ENCODE measurements at places on chromosomes 6 and 20.

GRCh38 chr6:107989166-107990094 is 31.4 kb upstream of the SEC63 start:
- no peak for DNase-seq

GRCh38 chr6:77568570-77568969 is 84.3 kb upstream of the MEI4 start:
- no peak for DNase-seq

- DNase-seq: no peak
Measured at GRCh38 chr6:101401792-101402621, 8.5 kb downstream of the GRIK2 start.

DNA sequence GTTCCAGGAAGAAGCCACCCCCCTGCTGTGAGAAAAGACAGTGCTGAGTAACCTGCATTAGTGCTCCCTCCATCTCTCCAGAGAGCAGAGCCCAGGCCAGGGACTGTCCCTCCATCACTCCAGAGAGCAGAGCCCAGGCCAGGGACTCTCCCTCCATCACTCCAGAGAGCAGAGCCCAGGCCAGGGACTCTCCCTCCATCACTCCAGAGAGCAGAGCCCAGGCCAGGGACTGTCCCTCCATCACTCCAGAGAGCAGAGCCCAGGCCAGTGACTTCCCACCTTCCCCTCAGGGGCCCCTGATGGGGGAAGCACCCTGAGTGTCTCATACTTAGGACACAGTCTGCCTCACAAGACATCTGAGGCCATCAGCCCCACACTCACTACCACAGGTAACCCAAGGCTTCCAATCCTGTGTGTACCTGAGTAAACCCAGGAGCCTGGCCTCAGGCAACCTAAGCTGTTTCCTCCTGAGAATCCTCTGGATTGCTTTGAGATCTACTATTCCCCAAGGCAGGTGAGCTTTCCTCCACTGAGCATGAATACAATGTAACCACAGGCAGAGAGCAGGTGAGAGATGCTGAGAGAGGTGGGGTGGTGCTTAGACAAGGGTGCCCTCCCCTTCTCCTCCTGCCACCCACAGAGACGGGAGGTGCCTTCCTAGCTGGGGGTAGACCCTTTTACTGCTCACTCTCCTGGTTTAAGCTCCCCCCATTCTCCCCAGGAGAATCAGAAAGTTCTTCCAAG is 4.9 kb downstream of the TBXT start:
- no peak for DNase-seq

DNA sequence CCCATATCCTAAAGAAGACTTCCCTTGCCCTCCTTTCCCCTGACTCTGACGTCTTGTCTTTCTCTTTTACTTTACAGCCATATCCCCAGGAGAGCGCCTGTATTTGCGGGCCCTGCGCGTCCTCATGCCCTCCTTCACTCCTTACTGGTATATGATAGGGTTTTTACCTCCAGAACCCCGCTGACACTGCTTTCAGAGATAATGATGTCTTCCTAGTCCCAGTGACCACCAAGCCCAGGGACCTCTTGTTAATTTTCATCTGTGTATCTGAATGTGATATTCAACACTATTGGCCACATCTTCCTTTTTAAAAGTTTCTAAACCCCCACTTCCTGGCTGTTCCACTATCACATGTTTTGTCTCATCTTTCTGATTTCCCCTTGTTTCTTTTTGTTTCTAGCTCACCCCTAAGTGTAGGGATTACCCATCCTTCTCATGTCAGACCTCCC is 102.0 kb downstream of the HIVEP1 start:
- DNase-seq: no peak

- no peak for DNase-seq
Measured at GRCh38 chr6:6946206-6947155, 161.3 kb upstream of the RREB1 start.

DNA sequence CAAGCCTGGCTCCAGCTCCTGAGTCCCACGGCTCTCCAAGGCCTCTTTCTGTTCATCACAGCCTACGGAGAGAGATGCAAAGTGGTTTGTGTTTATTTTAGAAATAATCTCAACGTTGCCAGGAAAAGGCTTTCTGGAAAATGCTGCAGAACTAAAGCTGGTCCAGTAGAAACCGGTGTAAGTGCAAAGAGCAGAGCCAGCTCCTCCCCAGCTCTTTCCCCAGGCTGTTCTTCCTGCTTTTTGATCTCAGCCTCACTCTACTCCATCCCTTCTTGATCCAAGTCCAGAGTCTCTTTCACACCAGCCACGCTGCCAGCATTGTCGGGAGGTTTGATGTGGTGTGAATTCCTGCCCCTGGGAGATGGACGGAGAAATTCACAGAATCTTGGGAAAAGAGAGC is 69.8 kb downstream of the TMEM170B start:
- no peak for DNase-seq

DNA sequence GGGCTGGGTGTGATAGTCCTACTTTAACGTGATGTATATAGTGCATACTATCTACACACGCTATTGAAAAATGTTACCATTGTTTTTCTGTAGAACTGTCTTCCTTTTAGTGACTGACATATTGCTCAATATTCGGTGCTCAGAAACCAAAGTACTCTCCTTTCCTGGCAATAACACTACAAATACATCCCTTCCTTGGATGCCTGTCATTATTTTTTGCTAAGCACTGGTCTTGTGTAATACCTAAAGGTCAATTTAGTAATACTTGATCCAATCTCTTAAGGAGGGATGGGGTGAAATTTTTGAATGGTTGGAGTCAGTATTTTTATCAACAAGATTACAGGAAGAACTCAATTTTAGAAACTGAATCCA is 23.9 kb downstream of the CNR1 start:
- no peak for DNase-seq

DNA sequence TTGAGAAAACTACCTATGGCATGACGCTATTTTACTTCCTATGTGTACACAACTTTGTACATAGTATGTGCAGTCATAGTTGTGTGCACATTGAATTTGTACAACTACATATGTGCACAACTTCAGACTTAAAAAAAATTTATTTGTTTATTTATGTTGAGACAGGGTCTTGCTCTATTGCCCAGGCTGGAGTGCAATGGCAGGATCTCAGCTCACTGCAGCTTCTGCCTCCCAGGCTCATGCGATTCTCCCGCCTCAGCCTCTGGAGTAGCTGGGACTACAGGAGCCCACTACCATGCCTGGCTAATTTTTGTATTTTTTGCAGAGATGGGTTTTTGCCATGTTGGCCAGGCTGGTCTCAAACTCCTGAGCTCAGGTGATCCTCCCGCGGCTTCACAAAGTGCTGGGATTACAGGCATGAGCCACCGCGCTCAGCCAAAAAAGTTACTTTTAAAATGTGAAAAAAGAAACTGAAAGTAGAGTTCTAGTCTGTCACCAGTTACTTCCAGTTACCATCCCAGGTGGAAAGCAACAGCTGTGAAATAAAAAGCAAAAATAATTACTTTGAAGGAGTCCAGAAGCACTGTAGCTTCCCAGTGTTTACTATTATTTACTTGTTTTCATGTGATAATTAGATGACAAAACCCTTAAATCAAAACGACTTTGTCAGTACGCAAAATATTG is 1.7 kb upstream of the ZKSCAN8 start:
- DNase-seq: no peak

- DNase-seq: no peak
Measured at GRCh38 chr20:49446808-49447207, 35.7 kb downstream of the KCNB1 start.

DNA sequence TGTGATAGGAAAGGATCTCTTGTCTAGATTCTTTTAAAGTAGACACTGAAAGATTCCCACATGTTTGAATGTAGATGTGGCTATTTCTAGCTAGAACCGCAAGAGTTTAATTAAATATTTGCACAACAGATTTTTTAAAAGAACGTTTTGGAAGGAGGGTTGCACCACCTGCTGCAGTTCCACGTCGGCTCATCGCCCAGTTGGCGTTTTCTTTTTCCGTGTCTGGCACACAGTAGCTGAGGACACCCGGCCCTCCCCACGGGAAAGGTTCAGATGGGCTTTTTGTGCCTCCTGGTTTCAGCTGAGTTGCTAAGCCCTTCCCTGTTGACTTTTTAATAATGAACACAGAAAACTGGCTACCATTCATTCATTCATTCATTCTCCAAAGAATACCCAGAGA is 41.8 kb upstream of the DOK5 start:
- DNase-seq: no peak

DNA sequence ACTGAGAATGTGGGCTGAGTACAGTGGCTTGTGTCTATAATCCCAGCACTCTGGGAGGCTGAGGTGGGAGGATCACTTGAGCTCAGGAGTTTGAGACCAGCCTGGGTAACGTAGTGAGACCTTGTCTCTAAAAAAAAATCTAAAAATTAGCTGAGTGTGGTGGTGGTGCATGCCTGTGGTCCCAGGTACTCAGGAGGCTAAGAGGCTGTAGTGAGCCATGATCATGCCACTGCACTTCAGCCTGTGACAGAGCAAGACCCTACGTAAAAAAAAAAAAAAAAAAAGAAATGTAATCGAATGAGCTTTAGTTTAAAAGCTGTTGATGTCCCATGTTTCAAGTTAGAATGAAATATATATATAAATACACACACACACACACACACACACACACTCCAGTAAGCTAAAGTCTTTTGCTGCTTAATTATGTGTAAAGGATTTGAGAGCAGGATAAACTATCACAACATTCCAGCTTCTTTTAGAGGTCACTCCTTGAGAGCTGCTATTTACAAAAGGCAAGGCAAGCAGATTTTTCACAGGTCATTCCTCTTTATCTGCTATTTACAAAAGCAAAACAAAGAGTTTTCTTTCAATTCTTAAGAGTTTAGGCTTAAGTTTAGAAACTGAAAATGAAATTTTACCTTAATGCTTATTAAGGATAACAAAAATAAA is 4.7 kb upstream of the MICAL1 start:
- no peak for DNase-seq

DNA sequence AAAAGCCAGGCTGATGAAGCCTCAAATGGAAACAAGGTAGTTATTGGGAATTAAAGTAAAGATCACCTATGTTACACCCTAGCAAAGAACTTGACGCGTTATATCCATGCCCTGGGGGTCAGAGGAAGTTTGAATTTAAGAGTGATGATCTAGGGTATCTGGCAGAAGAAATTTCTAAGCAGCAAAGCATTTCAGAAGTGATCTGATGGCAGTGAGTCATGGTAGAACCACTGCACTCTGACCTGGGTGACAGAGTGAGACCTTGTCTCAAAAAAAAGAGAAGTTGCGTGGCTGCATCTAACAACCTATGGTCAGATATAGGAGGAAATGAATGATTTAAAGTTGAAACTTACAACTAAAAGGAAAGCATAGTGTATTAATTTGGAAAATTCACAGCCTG is 45.2 kb downstream of the SCP2D1 start:
- DNase-seq: no peak

- DNase-seq: no peak
Measured at GRCh38 chr6:130760006-130760405, 67.2 kb upstream of the SMLR1 start.

- no peak for DNase-seq
Measured at GRCh38 chr6:1386038-1386709, 3.2 kb upstream of the FOXF2 start.

GRCh38 chr6:14934013-14934412 is 311.9 kb upstream of the JARID2 start:
- DNase-seq: no peak

DNA sequence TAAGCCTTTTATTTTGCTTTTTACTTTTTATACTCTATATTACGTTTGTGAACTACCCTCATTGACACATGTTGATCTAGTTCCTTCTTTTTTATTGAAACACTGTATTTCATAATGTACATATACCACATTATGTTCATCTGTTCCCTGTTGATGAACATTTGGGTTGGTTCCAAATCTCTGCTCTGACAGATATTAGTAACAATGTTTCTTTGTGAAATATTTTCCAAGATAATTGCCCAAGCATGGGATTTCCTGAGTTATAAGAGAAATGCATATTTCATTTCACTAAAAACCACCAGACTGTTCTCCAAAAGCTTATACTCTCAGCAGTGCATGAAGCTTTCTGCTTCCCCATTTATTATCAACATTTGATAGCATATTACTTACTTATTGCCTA is 44.2 kb upstream of the TNFRSF21 start:
- peak; percentile 2 for DNase-seq

GRCh38 chr6:93701526-93701925 is 282.2 kb upstream of the EPHA7 start:
- DNase-seq: no peak

DNA sequence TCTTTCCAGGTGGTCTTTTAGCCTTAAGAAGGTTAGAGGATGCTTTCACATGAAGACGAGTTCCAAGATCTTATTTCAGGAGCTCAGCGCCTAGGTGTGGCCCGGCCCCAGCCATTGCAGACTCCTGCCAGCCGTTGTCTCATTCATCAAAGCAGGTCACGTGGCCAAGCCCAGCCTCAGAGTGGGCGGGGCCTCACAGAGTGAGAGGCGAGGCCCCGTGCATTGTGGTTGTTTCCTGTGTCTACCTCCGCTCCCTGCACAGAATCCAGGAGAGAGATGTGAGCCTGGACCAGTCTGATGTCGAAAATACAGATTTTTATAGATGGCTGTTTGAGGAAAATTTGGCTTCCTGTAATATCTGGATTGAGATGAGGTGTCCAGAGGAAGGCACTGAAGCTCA is 49.2 kb upstream of the CST5 start:
- peak; percentile 38 for DNase-seq

GRCh38 chr6:100790084-100790483 is 91.0 kb downstream of the ASCC3 start:
- DNase-seq: no peak

GRCh38 chr6:34839666-34840352 is 47.9 kb downstream of the BLTP3A start:
- no peak for DNase-seq

- DNase-seq: no peak
Measured at GRCh38 chr6:11251553-11252360, 19.3 kb upstream of the NEDD9 start.

DNA sequence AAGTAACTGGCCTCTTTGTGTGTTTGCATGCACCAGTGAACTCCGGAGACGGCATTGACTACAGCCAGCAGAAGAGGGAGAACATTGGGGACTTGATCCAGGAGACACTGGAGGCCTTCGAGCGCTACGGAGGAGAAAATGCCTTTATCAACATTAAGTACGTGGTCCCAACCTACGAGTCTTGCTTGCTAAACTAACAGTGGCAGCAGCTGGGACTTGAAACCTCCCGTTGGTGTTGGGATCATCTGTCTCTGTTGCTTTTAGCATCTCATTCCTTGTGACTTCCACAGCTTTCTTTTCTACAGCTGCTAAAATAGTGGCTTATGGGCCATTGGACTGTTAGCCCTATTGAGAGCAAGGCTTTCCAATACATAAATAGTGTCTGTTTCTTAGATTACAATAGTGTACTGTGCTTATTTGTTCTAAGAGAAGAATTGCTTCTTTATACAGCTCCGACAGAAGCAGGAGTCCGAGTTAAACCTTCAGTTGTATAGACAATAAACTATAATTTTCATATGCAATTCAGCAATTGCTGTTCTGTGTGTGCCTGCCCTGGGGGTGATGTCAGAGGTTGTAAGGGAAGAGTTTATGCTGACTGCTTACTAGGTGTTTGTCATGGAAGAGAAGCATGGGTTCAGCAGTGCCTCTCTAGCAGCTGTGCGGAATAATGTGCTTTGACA is 99.6 kb upstream of the QKI start:
- no peak for DNase-seq

- DNase-seq: no peak
Measured at GRCh38 chr20:45325371-45325770, 17.3 kb upstream of the MATN4 start.

- DNase-seq: no peak
Measured at GRCh38 chr6:3227363-3228045, at the start of gene TUBB2B. Gene TUBB2B (minus strand): TSS chr6:3227653. CDS start chr6:3227543, 110 bp downstream.

- no peak for DNase-seq
Measured at GRCh38 chr20:37673444-37673843, 20.4 kb upstream of the CTNNBL1 start.

Data from CD4-positive, alpha-beta T cell treated with Interleukin-2 at 100 ng/mL for 4 hours (primary cell).